ENCODE measurements at places on chromosomes 1 and 21.

DNA sequence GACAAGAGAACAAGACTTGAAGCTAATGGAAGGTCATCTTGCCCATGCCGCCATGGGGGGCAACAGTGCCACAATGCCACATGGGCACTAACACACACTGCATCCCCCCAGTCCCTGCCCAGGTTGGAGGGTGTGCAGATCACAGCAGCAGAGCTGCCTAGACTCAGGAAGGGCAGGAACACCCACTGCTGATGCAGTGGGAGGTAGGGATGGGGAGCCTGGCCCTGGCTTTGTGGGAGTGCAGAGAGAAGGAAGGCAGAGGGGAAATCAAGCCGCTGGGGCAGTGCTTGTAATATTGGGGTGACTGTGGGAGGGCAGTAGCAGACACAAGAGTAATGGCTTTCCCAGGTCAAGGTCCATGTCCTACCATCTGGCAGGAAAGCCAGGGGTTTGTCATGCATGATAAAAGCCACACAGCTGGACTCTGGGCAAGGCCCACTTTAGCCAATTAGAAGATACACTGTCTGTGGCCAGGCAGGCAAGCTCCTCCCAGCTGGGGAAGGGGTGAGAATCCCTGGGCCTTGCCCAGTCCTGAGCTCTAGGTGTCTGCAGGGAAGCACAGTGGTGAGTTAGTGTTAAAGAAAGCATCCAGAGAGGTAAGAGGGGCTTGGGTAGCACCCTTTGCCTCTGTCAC, 25.4 kb upstream of the MEF2D start:
- DNase-seq, result no peak

DNA sequence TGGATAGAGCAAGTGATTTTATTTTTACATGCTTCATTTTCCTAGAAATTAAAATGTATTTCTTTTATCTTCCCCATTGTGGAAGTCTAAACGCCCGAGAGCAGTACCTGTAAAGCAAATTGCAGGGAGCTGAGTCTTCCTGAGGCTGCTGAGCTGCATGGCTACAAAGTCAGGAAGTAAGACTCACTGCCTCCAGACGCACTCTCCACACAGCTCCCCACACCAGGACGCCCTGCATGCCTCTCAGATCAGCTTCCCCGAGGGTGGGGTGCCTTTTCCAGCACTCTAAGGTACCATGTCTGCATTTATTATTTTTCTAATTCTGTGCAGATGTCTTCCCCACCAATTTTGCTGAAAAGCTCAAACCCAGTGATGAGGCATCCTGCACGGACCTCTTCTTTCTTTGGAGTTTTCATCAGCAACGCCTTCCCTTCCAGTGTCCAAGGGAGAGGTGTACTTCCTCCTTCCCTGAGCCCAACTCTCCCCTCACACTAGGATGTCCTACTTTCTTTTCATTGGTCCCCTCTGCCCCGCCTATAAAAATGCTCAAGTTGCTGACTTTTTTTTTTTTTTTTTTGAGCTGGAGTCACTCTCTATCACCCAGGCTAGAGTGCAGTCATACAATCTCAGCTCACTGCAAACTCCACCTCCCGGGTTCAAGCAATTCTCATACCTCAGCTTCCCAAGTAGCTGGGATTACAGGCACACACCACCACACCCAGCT, 114.7 kb downstream of the PCNX2 start:
- no peak for DNase-seq

GRCh38 chr1:55584526-55585401, 369.6 kb upstream of the USP24 start:
- DNase-seq, result no peak

DNA sequence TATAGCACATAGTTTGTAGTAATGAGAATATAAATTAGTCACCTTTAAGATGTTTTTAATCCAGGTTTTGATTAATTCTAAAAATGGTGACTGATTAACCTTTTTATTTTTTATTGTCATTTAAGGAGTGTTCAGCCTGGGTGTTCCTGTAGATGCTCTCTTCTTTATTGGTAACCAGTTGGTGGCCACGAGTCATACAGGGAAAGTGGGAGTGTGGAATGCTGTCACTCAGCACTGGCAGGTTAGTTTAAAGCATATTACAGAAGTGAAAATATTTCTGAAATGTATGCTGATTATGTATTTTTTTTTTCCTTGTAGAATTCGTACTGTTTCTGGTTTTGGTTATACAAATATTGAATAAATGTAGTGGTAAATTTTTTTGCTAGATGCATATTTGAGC, 28.1 kb downstream of the KCTD3 start:
- DNase-seq, result no peak
